ENCODE measurements at places on chromosomes 13 and 19.

DNA sequence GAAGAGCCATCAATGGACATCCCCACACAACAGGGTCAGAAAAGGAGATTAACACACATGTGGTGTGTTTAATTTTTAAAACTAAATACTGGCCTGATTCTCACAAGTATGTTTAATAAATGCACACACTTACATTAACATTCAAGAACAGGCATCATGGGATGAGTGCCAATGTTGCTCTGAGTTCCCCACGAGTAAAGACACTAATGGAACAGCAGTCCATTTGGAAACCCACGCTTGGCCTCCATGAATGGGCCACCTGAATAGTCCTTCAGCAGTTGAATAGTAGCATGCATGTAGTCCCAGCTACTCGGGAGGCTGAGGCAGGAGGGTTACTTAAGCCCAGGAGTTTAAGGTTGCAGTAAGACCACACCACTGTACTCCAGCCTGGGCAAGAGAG lies 195.2 kb upstream of the IPO5 start:
- no peak for DNase-seq

DNA sequence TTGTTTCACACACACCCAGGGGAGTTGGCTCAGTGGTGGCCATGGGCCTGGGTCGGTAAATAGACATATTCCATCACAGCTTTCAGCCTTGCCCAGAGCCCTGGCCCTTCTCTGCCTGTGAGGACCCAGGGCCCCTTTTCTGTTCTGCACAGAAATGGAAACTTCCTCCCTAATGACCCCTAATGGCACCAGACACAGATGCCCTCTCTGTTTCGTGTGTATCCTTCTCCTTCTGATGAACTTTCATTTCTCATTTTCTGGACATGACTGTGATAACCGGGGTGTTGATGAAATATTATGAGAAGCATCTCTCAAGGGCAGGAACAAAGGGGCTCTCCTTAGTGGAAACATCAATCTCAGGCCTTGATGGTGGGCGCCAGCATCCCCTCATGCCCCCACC lies 12.8 kb downstream of the LILRA1 start:
- DNase-seq, result no peak

GRCh38 chr19:6381030-6381750 lies 5.5 kb upstream of the PSPN start:
- DNase-seq, result no peak

- no peak for DNase-seq
These were observed 55.8 kb downstream of the ZNF254 start for GRCh38 chr19:24142771-24143170.

- DNase-seq, result no peak
These were observed 14.6 kb upstream of the SLC7A10 start for GRCh38 chr19:33240181-33240771.

Measured in transverse colon (tissue), 4 donors.